Cortex of kidney (tissue), 1 donor: ENCODE measurements at places on chromosomes 3 and 15.

- no peak for DNase-seq
Measured at GRCh38 chr3:69665026-69665737, 74.1 kb upstream of the MITF start.

DNA sequence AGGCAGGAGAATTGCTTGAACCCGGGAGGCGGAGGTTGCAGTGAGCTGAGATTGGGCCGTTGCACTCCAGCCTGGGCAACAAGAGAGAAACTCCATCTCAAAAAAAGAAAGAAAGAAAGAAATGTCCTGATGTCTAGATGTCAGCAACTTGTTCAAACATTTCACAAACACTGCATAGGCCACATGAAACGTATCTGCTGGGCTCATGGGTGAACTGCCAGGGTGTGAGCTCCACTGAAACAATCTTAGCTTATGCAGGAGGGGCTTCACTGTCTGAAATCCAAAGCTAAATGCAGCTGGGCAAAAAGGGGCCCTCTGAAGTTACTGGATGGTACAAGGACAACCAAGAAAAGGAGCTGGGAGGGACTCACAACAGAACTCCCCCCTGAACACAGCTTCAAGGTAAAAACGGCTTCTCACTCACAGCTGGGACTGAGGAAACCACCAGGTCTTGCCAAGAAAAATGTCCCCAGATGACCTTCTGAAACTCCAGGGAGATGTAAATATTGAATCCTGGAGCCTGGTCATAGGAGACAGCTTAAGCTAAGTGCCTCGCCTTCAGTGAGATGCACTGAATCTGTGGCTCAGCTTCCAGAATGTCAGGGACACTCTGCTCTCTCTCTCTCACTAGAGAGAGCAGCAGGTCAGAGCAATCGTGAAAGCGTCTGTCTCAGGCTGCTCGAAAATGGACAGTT, 31.9 kb downstream of the SEC61A1 start:
- DNase-seq: no peak

GRCh38 chr15:84983294-84983693, 1.6 kb downstream of the PDE8A start:
- no peak for DNase-seq

GRCh38 chr3:27714146-27714526, 8.0 kb downstream of the EOMES start:
- DNase-seq: no peak

DNA sequence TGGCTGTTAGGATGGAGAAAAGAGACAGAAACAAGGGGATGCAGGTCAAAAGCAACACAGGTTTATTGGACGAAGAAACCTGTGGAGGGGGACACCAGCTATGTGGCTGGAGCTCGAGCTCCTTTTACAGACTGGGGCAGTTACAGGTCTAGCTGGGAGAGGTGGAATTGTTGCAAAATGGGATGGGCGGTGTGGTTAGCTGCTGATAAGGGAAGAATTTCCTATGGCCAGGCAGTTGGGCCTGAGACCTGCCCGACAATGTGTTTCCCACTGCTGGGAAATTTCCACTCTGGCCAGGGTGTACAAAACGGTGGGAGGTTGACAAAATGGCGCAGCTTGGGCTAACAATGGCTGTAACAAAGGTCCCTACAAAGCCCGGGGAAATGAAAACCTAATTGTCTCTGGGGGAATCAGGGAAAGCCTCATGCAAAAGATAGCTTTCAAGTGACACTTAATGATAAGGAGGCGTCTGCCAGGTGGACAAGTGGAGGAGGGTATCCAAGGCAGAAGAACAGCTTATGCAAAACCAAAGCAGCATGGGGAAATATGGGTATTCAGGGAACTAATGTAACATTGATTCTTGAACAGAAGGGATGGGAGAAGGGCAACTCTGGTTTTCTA, 137.4 kb upstream of the SGO1 start:
- DNase-seq: no peak

- no peak for DNase-seq
Measured at GRCh38 chr3:184604039-184604601, 42.5 kb downstream of the EPHB3 start.

DNA sequence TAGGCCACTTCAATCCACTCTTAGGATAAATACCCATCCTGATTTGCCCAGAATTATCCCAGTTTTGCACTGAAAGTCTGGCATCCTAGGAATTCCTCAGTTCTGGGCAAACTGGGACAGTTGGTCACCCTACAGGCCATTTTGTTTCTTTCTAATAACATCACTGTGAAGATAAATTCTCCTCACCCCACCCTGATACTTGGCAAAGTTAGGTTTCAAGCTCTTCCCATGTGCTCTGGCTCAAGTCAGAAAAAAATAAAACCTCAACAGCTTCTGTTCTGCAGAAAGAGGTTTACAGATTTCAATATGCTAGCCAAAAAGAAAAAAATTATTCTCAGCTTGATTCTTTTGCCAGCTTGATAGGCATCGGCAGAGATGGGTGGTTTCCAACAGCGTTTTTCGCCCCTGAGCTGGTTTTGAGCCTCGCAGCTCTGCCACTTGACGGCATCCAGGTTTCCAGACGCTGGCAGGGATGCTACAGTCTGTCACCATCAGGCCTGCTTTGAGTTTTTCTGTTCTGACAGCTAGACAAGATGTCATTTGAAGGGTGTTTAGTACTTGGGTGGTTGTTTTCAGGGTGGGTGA, 171.4 kb downstream of the SSR3 start:
- no peak for DNase-seq

DNA sequence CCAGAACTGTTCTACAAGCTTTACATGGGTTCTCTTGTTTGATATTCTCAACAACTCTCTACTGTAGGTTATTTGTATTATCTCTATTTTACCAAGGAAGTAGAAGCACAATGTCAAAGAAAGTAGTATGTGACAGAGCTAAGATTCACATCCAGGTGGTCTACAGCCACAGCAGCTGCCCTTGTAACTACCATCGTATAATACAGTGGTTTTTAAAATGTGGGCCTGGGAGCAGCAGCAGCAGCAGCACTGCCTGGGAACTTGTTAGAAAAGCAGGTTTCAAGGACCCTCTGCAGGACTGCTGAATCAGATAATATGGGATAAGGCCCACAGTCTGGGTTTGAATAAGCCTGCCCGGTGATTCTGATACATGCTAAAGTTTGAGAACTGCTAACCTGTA, 357.1 kb upstream of the SATB1 start:
- DNase-seq: no peak

DNA sequence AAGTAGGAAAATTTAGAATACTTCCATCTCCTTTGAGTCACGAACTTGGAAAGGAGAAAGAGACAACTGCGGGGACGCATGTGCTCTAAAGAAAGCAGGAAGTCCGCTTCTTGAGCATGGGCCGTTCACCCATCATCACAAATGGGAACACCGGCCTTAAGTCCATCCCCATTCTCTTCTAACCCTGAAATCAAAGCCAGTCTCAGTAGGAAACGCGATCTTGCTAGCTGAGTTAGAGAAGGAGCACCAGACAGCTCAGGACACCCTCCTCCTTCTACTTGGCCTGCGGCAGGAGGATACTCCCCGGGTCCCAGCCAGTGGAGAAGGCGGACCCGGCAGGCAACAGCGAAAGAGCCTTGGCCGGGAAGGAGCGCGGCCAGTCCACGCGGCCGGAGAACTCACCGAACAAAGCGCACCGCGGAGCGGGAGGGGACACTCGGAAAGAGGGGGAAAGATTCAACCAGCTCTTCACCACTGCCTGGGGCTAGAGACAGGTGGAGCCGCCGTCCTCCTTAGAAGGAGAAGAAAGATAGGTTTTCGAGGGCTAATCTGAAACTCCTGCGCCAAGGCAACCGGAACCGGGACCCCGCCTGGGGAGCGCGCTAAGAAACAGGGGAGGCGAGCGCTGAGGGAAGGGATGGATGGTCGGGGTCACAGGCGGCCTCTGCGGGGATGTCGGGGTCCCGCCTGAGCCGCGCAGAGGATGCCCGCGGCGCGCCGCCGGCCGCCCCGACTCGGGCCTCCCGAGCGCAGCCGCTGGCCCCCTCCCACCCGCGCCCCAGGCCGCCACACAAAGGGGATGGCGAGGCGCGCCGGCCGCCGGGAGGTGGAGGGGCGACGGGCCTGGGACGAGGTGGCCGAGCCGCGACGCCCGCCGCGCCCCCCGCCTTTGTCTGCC, 818 bp downstream of the SLC4A7 start:
- no peak for DNase-seq

DNA sequence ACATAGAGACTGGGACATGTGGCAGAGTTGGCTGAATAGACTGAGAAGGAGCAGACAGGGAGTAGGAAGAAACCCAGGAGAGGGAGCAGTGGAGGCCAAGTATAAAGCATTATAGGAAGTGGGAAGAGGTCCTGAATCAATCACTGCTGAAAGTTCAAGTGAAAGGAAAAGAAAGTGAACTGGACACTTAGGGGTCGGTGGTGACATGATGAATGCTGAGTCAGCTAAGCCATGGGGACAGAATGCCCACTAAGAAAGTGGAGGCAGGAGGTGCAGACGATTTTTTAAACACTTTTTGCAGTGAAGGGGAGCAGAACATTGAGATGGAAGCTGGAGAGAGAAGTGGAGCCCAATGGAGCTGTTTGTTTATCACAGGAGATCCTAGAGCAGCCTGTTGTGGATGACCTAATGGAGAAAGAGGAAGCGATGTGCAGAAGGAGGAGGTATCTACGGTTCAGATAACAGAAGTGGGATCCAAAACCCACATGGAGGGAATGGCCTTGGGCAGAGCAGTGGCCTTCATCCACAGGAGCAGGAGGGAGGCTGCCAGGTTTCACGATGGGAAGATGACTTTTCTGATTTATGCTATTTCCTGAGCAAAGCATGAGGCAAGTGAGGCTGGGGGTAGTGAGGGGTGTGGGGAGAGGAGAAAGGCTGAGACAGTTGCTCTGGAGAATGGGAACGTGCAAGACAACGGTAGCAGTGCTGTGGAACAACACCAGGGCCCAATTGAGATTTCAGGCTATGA, 208.2 kb downstream of the RPLP1 start:
- DNase-seq: no peak

- DNase-seq: no peak
Measured at GRCh38 chr15:85997618-85998017, 82.1 kb upstream of the AGBL1 start.

- DNase-seq: no peak
Measured at GRCh38 chr15:92619145-92620101, 36.2 kb downstream of the FAM174B start.

DNA sequence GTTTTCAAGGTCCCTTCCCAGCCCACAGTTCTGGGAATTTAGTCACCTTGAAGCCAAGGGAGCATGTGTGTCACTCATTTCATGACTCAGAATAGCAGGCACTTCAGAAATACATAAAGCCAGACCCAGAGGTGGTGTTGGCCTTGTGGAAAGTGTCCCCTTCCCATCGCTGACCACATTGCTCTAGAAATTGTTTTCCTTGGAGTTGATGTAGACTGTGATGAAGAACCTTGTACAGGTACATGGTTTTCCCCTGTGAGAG, 158.8 kb downstream of the SLCO3A1 start:
- DNase-seq: no peak

DNA sequence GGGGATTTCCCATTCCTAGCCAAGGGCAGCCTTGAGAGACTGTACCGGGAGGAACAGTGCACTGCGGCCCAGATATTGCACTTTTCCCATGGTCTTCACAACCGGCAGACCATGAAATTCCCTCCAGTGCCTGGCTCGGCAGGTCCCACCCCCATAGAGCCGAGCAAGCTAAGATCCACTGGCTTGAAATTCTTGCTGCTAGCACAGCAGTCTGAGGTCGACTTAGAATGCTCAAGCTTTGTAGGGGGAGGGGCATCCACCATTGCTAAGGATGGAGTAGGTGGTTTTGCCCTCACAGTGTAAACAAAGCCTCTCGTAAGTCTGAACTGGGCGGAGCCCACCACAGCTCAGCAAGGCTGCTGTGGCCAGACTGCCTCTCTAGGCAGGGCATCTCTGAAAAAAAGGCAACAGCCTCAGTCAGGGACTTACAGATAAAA, 156.3 kb downstream of the FRMD5 start:
- DNase-seq: no peak

- no peak for DNase-seq
Measured at GRCh38 chr3:57059411-57059810, 1.1 kb upstream of the SPATA12 start.

GRCh38 chr15:79897380-79897678, 515 bp upstream of the MTHFS start:
- no peak for DNase-seq

DNA sequence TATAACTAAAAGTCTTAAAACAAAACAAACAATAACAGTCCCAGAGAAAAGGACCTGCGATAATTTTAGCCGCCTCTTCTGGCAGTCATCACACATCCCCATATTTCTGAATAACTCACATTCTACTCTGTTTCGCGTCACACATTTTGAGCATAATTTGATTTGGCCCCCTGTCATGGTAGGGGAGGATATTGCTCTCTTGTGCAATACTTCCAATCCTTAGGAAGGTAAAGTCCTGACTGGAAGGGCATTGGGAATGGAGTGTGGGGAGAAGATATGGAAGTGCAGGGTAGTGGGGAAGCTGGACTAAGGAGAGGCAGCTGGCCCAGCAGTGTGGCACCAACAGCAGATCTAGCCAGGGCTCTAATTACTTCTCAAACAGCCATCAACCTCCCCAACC, 11.3 kb upstream of the FSIP1 start:
- no peak for DNase-seq

DNA sequence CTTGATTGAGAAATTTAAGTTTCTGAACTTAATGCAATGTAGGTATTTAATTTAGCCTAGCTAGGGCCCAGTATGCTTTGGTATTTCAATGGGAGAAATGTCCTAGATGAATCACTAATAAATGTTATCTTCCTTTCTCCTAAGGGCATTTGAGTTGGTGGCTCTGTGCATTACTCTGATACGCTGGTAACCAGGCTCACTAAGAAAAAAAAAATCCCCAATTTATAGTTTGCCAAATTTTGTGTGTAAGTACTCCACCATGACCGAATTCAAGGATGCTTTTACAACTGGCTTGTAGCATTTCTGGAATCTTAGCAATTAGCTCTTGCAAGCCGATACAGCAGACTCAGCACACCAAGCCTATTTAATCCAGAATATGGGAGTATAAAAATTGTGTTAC, 94.6 kb upstream of the LPP start:
- DNase-seq: no peak

GRCh38 chr15:101451846-101452245, 37.7 kb downstream of the PCSK6 start:
- no peak for DNase-seq

- DNase-seq: no peak
Measured at GRCh38 chr3:42205800-42206514, 60.0 kb downstream of the CCK start.

DNA sequence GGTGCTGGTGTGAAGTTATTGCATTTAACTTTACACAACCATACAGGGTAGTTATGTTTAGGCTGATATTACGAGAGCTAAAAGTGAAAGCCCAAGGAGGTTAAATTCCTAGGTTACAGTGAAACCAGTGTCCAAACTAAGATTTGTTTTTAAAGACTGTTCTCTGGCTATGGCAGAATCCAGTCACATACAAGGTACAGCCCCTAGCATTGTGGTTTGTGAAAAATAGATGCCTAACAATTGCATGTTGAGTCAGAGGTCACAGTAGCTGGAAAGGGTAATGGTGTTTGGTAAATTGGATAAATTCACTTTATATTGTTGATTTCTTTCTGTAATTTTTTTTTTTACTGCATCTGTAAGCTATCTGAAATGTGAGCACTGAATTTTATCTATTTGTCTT, 614.6 kb upstream of the TBL1XR1 start:
- DNase-seq: no peak

GRCh38 chr15:66196602-66197001, 56.9 kb downstream of the MEGF11 start:
- no peak for DNase-seq
